AG08395 (cell line): ENCODE measurements at places on chromosomes 7 and 10.
A peak's percentile ranks its signal among the peaks of the same experiment; 100 is the strongest.

DNA sequence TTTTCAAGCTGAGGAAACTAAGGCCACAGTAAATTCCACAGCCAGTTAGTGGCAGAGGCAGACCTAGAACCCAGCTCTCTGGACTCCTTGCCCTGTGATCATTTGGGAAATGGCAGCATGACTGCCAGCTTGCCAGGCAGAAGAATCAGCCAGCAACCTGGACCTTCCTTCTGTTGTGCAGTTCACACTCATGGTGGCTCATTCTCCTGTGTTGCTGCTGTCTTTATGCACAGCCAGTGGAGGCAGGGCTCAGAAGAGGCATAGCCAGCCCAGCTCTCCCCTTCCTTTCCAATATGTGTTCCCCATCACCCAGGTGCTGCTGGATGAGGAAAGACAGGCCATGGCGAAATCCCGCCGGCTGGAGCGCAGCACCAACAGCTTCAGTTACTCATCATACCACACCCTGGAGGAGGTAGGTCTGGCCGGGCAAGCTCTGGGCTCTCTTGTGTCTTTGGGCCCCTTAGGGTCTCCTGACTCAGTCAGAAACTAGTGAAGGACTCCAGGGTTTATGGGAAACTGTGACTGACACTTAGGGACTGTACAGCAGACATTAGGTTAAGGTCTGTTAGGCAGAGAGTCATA lies 14.8 kb downstream of the CPA5 start:
- no peak for DNase-seq

DNA sequence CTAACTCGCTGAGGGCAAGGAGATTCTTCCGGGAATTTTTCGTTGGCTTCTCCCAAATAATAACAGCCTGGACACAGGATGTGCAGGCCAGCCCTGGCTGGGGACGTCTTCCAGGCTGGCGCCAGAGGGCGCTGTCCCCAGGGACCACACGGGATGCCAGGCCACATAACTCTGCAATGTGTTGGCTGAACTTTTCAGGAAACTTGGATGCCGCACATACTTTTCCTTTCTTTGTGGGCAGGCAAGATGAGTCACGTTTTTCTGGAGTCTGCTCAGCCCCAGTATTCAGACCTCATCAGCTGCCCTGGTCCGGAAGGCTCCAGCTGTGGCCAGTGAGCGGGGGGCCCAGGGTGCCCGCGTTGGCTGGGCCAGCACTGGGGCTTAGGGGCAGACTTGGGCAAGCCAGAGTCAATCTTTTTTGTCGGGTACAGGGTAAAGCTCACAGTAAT lies 122.7 kb downstream of the PRKAG2 start:
- peak; percentile 98 for DNase-seq

DNA sequence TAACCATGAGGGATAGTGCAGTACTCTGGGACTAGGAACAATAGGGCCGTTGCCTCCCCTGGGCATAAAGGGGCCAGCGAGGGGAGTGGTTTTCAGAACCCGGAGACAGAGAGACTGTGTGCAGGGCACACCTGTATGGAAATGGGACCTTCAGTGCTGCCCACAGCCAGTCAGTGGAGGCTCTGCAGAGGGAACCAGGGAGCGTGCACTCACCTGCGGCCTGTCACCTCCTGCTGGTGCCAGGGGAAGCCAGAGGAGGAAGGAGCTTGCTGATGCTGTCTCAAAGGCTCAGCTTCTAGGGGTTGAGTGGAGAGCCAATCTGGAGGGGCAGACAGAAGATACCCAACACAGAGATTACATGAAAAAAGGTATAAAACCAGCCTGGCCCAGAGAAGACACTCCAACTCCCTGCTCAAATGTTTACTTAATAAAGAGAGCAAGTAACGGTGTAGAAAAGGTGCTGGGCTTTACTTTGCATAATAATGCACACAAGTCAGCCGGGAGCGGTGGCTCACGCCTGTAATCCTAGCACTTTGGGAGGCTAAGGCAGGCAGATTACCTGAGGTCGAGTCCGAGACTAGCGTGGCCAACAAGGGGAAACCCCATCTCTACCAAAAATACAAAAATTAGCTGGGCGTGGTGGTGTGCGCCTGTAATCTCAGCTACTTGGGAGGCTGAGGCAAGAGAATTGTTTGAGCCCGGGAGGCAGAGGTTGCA lies 35.5 kb upstream of the WAPL start:
- DNase-seq, result no peak

- no peak for DNase-seq
These were observed 20.6 kb upstream of the SLC13A1 start for GRCh38 chr7:123220396-123220795.

DNA sequence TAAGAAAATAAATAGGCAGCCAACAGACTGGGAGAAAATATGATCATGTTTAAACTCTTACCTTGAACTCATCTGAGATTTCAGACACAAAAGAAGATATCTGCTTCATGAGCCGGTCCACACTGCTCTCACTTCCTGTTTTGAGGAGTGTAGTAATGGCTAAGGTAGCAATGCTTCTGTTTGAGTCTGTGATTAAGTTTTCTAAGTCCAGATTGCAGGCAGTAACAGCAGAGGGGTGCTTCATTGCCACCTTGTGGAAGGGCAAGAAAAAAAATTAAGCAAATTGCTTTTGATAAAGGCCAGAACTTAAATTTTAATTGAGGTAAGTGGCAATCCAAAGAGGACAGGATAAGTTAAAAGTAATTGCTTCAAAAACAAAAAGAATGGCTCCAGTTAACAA lies 69.1 kb downstream of the MEST start:
- DNase-seq, result peak; percentile 29

- DNase-seq, result no peak
These were observed 6.2 kb upstream of the BTBD16 start for GRCh38 chr10:122264931-122265330.

DNA sequence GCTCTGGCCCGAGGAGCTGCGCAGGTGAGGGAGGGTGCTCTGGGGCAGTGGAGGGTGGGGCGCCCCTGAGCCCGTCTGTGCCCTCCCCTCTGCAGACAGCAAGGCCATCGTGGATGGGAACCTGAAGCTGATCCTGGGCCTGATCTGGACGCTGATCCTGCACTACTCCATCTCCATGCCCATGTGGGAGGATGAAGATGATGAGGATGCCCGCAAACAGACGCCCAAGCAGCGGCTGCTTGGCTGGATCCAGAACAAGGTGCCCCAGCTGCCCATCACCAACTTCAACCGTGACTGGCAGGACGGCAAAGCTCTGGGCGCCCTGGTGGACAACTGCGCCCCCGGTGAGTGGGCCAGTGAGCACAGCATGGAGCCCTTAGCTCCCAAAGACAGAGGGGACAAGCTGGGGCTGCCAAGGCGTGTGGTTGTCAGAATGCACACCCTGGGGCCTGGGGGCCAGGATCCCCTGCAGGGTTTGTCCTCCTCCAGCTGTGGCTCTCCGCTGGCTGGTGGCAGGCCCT lies 5.1 kb downstream of the FLNC start:
- no peak for DNase-seq

- DNase-seq, result no peak
These were observed 94.6 kb upstream of the FAM180A start for GRCh38 chr7:135843214-135843613.

DNA sequence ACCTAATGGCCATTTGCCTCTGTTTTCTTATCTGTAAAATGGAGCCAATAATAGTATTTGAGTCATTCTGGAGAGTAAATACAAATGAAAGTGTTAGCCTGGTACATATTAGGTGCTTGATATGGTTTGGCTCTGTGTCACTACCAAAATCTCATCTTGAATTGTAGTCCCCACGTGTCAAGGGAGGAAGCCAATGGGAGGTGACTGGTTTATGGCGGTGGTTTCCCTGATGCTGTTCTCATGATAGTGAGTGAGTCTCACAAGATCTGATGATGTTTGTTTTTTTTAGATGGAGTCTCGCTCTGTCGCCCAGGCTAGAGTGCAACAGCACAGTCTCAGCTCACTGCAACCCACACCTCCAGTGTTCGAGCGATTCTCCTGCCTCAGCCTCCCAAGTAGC lies 194.0 kb upstream of the SEMA3E start:
- DNase-seq, result no peak

- no peak for DNase-seq
These were observed 69.4 kb downstream of the CCSER2 start for GRCh38 chr10:84397735-84398144.

DNA sequence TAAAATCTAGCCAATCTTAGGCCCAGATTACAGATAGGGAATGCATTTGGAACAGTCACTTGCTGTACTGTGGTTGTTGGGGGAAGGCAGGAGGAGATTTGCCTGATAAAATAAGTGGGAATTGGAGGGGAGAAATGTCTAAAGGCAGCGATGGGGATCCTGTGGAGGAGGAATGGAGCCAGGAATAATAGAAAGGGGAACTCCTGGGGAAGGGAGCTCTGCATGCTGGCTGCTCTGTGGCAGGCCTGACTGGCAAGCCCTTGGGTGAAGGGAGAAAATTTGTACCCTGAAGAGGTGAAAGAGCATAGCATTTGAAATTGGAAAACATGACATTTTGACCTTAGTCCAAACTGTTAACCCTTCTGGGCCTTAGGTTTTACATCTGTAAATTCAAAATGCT lies 13.7 kb downstream of the MMP21 start:
- no peak for DNase-seq

GRCh38 chr10:13708256-13708990 lies 121.7 kb downstream of the PRPF18 start:
- DNase-seq, result no peak

- peak; percentile 95 for DNase-seq
These were observed 2.2 kb upstream of the TRIM8 start for GRCh38 chr10:102641880-102642735.

- no peak for DNase-seq
These were observed 68.2 kb downstream of the LRMDA start for GRCh38 chr10:75499556-75500160.
